ENCODE measurements at places on chromosomes 11 and 22.

GRCh38 chr11:67616431-67617242, 9.9 kb downstream of the NDUFV1 start:
- no peak for DNase-seq

GRCh38 chr22:36823186-36823839, 6.5 kb upstream of the PVALB start:
- no peak for DNase-seq

GRCh38 chr22:36329254-36330078, 58.3 kb downstream of the MYH9 start:
- DNase-seq = peak; percentile 81

GRCh38 chr22:22087854-22088657, 105.5 kb upstream of the TOP3B start:
- no peak for DNase-seq

DNA sequence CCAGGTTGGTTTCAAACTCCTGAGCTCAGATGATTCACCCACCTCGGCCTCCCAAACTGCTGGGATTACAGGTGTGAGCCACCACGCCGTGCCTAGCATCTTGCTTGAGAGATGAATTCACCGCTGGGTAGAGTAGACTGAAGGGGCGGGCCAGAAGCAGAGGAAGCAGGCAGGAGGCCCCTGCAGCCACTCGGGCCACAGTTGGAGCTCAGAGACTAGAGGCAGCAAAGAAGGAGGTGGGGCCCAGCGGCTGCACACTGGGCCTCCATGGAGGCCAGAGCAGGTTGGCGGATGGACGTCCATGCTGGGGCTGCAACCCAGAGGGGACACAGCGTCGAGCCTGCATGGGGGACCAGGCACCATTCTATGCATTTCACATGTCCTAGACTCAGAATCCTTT, 88.4 kb upstream of the FGF3 start:
- DNase-seq = no peak

- DNase-seq = no peak
Measured at GRCh38 chr22:50419116-50419515, 55.7 kb downstream of the SBF1 start.

DNA sequence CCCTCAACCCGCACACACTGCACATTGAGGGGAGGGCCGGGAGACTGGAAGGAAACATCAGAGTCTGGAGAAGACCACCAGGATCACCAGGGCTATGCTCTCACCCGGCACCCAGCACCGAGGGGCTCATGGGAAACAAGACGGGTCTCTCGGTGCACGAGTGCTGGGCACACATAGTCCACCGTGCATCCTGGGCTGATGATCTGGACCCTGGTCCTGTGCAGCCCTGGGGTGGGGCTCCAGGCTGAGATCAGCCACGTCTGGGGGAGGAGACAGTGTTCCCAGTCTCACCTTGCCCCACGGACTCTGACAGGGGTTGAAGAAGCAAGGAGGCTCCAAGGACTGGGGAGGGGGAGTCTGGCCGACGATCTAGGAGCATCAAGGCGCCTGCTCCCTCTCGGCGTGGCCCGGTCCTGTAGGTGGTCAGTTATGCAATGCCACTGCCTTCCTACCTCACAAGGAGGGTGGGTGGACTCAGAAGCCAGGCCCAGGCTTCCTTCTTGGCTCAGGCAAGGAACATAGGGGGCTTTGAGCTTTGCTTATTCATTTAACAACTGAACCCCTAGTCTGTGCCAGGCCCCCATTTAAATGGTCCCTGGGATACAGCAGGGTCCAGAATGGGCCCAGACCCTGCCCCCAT, 11.4 kb upstream of the CD81 start:
- DNase-seq = no peak

DNA sequence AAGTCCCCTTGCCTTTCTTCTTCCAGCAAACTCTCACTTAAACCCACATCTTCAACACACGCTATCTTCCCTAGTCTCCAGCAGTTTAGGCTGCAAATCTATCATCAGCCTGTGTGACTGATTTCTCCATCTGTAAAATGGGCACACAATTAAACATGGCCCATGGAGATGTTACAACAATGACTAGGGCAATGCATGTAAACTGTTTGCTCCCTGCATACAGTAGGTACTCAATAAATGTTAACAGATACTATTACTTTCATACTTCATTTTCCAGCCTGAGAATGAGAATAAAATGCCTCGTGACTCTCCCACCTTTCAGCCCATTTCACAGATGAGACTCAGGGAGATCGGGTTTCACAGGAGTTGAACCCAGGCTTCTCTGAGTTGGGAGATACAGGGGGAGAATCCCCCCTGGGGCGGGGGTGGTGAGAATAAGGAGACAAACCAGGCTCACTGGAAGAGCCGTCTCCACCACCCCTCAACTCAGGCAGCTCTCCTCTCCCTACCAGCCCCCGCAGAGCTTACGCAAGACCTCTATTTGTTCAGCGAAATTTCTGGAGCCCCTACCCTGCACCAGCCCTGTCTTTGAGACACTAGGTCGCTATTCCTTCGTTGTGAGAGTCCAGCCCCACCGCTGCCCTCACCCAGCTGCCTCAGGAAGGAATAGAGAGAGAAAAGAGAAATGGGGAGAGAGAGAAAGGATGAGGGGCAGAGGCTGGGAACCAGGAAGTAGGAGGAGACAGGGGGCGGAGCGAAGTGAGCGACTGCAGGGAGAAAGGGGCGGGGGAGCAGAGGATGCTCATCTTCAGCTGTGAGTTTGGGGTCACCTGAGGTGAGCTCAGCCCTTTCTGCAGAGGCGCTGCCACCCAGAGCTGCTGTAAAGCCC, 42.1 kb upstream of the KLHL35 start:
- DNase-seq = peak; percentile 49

DNA sequence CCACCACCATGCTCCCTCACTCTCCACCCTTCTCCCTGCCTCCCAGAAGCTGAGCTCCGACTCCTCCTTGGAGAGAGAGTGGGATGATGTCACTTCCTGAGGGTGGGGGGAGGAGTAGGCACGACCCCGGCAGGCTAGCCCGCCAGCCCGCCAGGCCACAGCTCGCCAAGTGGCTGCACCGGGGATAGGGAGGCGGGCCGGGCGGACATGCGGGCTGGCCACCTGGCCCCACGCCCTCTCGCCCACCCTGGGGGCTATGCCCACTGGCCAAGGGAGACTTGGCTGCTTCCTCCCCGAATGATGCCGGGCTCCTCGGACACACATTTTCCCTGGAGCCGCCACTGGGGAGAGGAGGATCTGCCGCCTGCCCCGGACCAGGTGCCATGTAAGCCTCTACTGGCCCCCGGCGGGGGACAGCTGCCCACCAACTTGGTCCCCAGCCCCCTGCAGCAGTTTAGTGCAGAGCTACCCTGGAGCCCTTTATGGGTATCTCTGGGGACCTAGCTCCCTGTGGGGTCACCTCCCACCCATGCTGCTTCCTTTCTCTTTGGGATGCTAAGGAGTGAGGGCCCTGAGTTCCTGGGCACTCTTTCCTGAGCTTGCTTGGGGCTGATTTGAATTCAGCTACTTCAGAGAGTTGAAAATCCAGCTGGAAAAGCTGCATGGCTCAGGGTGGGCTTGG, 33.7 kb upstream of the MYRF start:
- no peak for DNase-seq

GRCh38 chr22:47168900-47169800, 406.7 kb downstream of the TBC1D22A start:
- no peak for DNase-seq

DNA sequence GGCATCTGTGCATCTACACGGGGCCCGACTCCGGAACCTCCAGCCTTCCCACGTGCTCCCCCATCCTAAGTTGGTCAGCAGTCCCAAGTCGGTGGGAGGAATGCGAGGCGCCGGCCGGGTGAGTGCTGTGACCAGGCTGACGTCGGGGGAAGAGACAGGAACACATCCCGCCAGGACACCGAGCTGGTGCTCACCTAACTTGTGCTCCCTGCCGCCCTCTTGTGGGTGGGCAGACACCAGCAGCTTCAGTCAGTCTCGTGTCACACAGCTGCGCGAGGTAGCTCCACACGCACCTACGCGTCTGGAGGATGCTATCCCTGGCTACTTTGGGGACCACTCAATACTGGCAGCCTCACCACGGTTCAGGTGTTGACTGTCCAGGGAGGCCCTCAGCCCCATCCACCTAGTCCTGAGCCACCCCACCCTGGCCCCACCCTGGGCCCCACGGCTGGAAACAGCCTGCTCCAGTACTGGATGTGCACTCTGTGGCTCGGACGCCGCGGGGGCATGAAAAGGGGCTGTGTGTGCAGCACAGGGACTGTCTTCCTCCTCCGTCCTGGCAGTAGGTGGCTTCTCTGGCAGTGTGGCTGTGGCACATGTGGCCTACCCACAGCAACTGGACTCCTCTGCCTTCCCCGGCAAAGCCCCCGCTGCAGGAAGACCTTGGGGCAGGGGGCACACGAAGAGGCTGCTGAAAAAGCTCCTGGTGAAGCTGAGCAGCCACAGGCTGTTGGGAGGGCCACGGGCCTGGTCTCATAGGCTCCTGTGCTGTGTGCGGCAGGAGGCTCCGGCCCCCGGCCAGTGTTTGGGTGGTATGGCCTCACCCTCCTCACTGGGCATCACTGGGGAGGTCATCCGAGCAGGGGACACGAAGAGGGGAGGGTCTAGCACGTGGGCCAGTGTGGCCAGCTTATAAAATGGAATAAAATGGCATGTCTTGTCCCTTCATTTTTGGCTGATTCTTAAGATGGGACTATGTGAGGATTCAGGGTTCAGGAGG, 11.2 kb upstream of the BID start:
- DNase-seq = peak; percentile 51

DNA sequence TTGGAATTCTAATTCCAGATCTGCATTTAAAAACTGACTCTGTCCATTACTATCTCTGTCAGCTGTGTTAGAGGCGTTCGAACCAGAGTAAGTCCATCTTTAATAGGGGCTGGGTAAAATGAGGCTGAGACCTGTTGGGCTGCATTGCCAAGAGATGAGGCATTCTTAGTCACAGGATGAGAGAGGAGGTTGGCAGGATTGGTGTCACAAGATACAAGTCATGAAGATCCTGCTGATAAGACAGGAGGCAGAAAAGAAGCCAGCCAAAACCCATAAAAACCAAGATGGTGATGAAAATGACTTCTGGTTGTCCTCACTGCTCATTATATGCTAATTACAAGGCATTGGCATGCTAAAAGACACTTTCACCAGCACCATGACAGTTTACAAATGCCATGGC, 356.3 kb upstream of the ISX start:
- no peak for DNase-seq

GRCh38 chr11:103222806-103223205, 113.6 kb downstream of the DYNC2H1 start:
- no peak for DNase-seq

GRCh38 chr11:27204529-27204928, 158.5 kb downstream of the CCDC34 start:
- DNase-seq = no peak

GRCh38 chr11:96045622-96046456, 121.9 kb upstream of the MTMR2 start:
- no peak for DNase-seq

GRCh38 chr22:27892811-27893210, 26.2 kb downstream of the PITPNB start:
- no peak for DNase-seq

GRCh38 chr11:95704865-95705264, 84.7 kb downstream of the FAM76B start:
- DNase-seq = no peak

DNA sequence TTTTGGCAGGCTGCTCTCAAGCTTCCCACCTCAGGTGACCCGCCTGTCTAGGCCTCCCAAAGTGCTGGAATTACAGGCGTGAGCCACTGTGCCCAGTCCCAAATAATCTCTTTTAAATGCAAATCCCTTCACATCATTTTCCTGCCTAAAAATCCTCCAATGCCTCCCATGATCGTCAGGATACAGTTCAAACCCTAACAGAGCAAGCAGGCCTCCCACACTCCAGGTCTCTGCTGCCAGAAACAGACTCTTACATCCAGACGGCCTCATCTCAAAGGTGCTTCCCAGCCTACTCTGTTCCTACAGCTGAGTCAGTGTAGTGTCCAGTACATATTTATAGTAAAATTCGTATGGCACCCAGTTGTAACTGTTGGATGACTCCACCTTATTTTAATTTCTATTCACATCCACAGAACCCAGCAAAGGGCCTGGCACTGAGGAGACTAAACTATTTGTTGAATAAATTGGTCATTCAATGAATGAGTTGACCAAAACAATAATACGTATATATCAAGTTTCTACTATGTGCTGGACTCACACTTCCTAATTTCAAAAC, 8.2 kb downstream of the SIRT3 start:
- no peak for DNase-seq

DNA sequence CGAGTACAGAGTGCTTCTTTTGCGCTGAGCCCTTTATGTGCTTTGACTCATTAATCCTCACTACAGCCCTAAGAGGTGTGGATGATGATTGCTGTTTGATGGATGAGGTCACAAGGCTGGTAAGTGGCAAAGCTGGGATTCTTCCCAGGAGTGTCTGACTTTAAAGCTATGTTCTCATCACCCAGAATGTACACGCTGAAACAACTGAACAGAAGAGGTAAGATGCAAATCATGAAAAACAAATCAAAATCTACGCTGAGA, 37.7 kb upstream of the CREB3L1 start:
- no peak for DNase-seq

- DNase-seq = no peak
Measured at GRCh38 chr11:33021937-33022336, 6.3 kb downstream of the DEPDC7 start.

DNA sequence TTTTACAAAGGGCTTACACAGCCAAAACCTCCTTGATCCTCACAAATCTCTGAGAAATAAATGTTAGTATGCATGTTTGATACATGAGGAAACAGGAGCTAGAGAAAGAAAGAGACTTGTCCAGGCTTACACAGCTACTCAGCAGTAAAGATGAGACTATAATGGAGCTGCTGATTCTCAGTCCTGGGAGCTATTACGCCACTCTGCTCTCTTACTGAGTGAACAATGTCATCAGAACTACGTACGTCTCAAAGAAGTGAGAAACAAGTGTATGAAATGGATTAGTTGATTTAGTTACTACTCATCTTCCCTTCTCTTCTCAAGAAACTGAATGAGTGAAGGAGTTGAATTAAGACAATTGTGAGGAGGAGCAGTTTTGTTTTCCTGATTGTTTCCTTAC, 12.3 kb downstream of the MS4A6E start:
- no peak for DNase-seq

DNA sequence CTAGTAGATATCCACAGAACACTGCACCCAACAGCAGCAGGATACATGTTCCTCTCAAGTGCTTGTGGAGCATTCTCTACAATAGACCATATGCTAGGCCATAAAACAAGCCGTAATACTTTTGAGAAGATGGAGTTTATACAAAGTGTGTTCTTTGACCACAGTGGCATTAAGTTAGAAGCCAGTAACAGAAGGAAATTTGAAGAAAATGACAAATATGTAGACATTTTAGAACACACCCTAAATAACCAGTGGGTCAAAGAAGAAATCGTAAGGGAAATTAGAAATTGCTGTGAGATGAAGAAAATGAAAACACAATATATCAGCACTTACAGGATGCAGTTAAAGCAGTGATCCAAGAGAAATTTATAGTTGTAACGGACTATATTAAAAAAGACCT, 163.4 kb downstream of the TBC1D22A start:
- DNase-seq = no peak

- no peak for DNase-seq
Measured at GRCh38 chr11:61682093-61682732, 2.0 kb downstream of the DAGLA start.

GRCh38 chr11:10302359-10302743, 2.5 kb upstream of the ADM start:
- no peak for DNase-seq

All from T-helper 2 cell treated with Interferon-gamma antibody and Interleukin-4, amounts not matched to agents 5 μg/mL and 100 μg/mL, for 36 hours (primary cell).